Activated T-helper 2 cell treated with anti-CD3 and anti-CD28 coated beads, Interferon-gamma antibody, Interleukin-2, Interleukin-4, amounts not matched to agents 10 μg/mL and 5 μg/mL and 100 μg/mL, durations not matched to agents 14 hours and 24 hours and 36 hours (primary cell): ENCODE measurements at places on chromosomes 3 and 15. TPM values are rescaled to one million over a fixed set of nuclear protein-coding genes. Genes with fewer than 3 reads are reported as not detected.

HDC gene
- total RNA-seq, result 8.7 and 9.3 TPM in 2 replicates

C15orf62 gene
- 0.48 and 0.76 TPM in 2 replicates for total RNA-seq

SLC38A3 gene
- total RNA-seq, result not detected in 2 replicates

HYAL1 gene
- total RNA-seq, result 0.23 and 0.59 TPM in 2 replicates

CLDN16 gene
- total RNA-seq, result not detected in 2 replicates

TXNRD3 gene
- total RNA-seq, result 0.96 and 1.3 TPM in 2 replicates

ACP3 gene
- not detected in 2 replicates for total RNA-seq

SMAD6 gene
- total RNA-seq, result 0.43 and 0.57 TPM in 2 replicates

REC114 gene
- total RNA-seq, result not detected in 2 replicates

CTXN2 gene
- total RNA-seq, result 0.05 TPM in 1 of 2 replicates, not detected in the other

SLC28A2 gene
- not detected in 2 replicates for total RNA-seq

KLF13 gene
- 127 and 132 TPM in 2 replicates for total RNA-seq

SENP8 gene
- total RNA-seq, result 1.5 and 2.0 TPM in 2 replicates

GPR149 gene
- total RNA-seq, result not detected in 2 replicates

PP2D1 gene
- total RNA-seq, result not detected in 2 replicates

FEZF2 gene
- not detected in 2 replicates for total RNA-seq

ARL14 gene
- not detected in 2 replicates for total RNA-seq

GRIP2 gene
- total RNA-seq, result not detected in 2 replicates

GLCE gene
- total RNA-seq, result 2.4 and 2.5 TPM in 2 replicates

JMJD7 gene
- 15.7 and 20.0 TPM in 2 replicates for total RNA-seq

SEMA4B gene
- 28.3 and 30.2 TPM in 2 replicates for total RNA-seq

GAP43 gene
- not detected in 2 replicates for total RNA-seq

ASB14 gene
- not detected in 2 replicates for total RNA-seq

SEMA5B gene
- not detected in 2 replicates for total RNA-seq

CELSR3 gene
- 16.0 and 16.5 TPM in 2 replicates for total RNA-seq

ECE2 gene
- total RNA-seq, result not detected in 2 replicates

ACTC1 gene
- total RNA-seq, result not detected in 2 replicates

GOLGA8T gene
- not detected in 2 replicates for total RNA-seq

ZNF774 gene
- 2.7 and 3.6 TPM in 2 replicates for total RNA-seq

SLCO2A1 gene
- total RNA-seq, result not detected in 2 replicates

BUB1B gene
- 70.7 and 73.1 TPM in 2 replicates for total RNA-seq

ARNT2 gene
- total RNA-seq, result 0.28 TPM in 1 of 2 replicates, not detected in the other

WDR93 gene
- total RNA-seq, result not detected in 2 replicates

C3orf70 gene
- total RNA-seq, result 0.05 and 0.07 TPM in 2 replicates

VWA5B2 gene
- 0.11 TPM in 1 of 2 replicates, not detected in the other for total RNA-seq
